ENCODE measurements at places on chromosomes 12 and 14. TPM values are rescaled to one million over a fixed set of nuclear protein-coding genes. Genes with fewer than 3 reads are reported as not detected.

- H3K4me3 ChIP-seq: no peak overlapping the region
- no peak for DNase-seq
- no peaks in the 10 kb centered on the region for H3K36me3 ChIP-seq
- no peak overlapping the region for H3K27ac ChIP-seq
These were observed 118.2 kb upstream of the KITLG start for GRCh38 chr12:88698471-88698870.

DNA sequence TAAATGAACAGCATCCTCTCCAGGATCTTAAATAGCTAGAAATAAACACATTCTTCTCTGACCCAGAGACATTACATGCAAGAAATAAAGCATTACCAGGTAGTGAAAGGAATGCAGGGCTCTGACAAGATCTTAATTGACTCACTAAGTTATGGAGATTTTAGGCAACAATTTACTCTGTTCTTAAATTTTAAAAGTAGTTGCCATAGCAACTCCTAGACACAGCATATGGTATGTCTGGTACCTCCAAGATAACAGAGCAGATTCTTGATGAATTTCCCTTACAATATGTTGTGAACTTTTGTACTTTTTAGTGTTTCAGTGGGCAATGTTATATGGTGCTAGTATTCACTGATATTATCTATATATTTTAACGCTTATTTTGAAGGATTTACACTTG is 76.7 kb upstream of the G2E3 start:
- no peak for DNase-seq
- no peaks in the 10 kb centered on the region for H3K36me3 ChIP-seq
- no peak overlapping the region for H3K4me3 ChIP-seq
- no peak overlapping the region for H3K27ac ChIP-seq
- peaks cover 7% of the 10 kb centered on the region for H3K4me1 ChIP-seq
- peaks cover 2% of the 10 kb centered on the region for H3K27me3 ChIP-seq

GRCh38 chr14:73359445-73359844 is 98.9 kb downstream of the NUMB start:
- H3K27me3 ChIP-seq: peaks cover 2% of the 10 kb centered on the region
- DNase-seq: no peak
- H3K36me3 ChIP-seq: peaks cover 5% of the 10 kb centered on the region

Gene CYP27B1
- total RNA-seq: 1.7 TPM

DNA sequence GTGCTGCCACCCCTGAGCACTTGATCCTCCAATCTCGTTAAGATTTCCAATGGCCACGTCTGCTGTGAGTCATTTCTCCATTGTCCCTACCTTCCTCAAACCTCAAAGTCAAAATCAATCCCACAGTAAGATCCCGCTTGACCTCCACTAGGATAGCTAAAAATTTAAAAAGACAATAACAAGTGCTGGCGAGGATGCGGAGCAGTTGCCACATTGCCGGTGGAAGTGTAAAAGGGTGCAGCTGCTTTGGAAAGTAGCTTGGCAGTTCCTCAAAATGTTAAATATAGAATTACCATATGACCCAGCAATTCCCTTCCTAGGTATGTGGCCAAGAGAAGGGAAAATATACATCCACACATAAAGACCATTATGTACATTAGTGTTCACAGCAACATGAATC is 9.5 kb upstream of the BCL7A start:
- no peak overlapping the region for H3K4me3 ChIP-seq
- H3K4me1 ChIP-seq: peaks cover 21% of the 10 kb centered on the region
- no peak overlapping the region for H3K27ac ChIP-seq
- H3K36me3 ChIP-seq: peaks cover 9% of the 10 kb centered on the region
- no peak for DNase-seq

- no peaks in the 10 kb centered on the region for H3K36me3 ChIP-seq
- peak overlapping the region; percentile 100 for H3K27ac ChIP-seq
- peaks cover 6% of the 10 kb centered on the region for H3K27me3 ChIP-seq
These were observed 1.8 kb downstream of the HNRNPC start for GRCh38 chr14:21267431-21267845.

DNA sequence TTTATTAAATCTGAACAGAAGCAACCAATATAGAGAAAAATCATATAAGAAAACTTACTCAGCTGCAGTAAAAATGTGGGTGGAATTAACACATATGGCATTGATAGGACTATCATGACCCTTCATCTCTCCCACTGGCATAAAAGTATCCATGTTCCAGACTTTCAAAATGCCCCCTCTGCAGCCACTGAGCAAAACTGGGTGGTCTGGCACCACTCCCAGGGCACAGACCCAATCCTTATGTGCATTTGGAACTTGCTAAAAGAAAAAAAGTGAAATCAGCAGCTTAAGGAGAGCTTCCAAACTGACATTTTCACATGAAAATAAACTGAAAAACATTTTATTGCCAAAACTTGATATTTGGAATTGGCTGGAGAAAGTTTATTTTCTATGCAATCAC is 141.5 kb downstream of the KIF21A start:
- no peaks in the 10 kb centered on the region for H3K27me3 ChIP-seq
- peak overlapping the region; percentile 74 for H3K27ac ChIP-seq
- peaks cover 6% of the 10 kb centered on the region for H3K4me1 ChIP-seq
- no peaks in the 10 kb centered on the region for H3K36me3 ChIP-seq
- no peak overlapping the region for H3K4me3 ChIP-seq

GRCh38 chr12:72274931-72275330 is 2.8 kb downstream of the TRHDE start:
- H3K4me3 ChIP-seq: peak overlapping the region; percentile 92
- H3K27me3 ChIP-seq: peaks cover 9% of the 10 kb centered on the region
- no peaks in the 10 kb centered on the region for H3K36me3 ChIP-seq
- H3K27ac ChIP-seq: no peak overlapping the region

Gene JAG2
- 84.1 TPM for total RNA-seq

DNA sequence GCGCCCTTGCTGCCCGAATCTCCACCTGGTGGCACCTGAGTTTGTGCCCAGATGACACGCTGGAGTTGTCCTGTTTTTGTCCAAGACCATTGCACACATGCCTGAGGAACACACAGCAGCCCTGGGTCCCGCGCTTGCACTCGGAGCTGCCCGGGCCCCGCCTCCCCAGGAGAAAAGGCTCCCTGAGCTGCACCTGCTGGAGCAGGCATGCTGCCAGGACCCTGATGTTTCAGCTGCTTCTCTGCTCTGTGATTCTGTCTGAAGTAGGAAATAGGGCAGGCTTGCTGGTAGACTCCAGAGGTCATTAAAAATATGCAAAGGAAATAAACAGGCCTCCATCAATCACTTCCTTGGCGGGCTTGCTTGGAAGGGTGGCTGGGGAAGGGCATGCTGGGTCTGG is 271.6 kb downstream of the CACNA1C start:
- no peaks in the 10 kb centered on the region for H3K36me3 ChIP-seq
- peaks cover 29% of the 10 kb centered on the region for H3K4me1 ChIP-seq
- no peaks in the 10 kb centered on the region for H3K27me3 ChIP-seq
- DNase-seq: no peak
- H3K4me3 ChIP-seq: no peak overlapping the region
- no peak overlapping the region for H3K27ac ChIP-seq

DNA sequence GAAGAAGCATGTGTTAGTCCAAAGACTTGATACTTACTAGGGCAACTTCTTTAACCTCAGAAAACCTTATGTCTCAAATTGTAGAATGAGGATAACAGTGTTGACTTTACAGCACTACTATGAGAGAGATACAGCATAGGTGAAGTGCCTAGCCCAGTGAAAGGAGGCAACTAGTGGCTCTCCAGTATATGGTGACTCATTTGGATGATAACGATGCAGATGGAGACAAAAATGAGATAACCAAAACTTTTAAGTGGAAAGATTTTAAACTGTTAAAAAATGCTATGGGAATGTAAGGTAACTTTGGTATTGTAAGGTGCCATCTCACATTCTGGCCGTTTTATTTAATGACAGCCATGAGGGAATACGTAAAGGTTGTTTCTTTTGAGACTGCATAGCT is 2.7 kb downstream of the PHC1 start:
- peaks cover 13% of the 10 kb centered on the region for H3K4me1 ChIP-seq
- H3K36me3 ChIP-seq: no peaks in the 10 kb centered on the region
- DNase-seq: no peak
- peaks cover 4% of the 10 kb centered on the region for H3K27me3 ChIP-seq
- H3K27ac ChIP-seq: no peak overlapping the region

Gene HHIPL1
- 0.47 TPM for total RNA-seq

Gene SYT10
- not detected for total RNA-seq

- H3K36me3 ChIP-seq: no peaks in the 10 kb centered on the region
- H3K4me1 ChIP-seq: no peaks in the 10 kb centered on the region
- no peaks in the 10 kb centered on the region for H3K27me3 ChIP-seq
- no peak for DNase-seq
These were observed 751.0 kb upstream of the TMEM132C start for GRCh38 chr12:127515941-127516340.
